ENCODE measurements at places on chromosomes 1 and 21.

DNA sequence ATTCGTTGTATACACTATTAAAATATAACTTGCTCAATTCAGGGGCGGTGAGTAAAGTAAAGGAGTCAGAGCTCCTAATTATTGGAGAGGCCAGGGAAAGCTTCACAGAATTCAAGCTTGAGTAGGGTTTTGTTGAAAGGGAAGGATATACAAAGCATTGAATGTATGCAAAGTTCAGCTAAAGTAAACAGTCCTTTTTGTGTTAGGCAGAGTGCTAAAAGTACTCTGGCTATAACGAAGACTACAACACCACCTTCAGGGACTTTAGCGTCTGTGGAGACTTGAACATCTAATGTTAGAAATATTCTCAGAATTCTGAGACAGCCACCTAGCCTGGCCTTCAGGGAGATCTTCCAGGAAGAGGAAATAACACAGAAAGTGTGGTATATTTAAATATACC lies 1.1 kb downstream of the FALEC start:
- DNase-seq = no peak

- no peak for DNase-seq
Observed at GRCh38 chr1:168468042-168468809, 75.6 kb downstream of the XCL2 start.

DNA sequence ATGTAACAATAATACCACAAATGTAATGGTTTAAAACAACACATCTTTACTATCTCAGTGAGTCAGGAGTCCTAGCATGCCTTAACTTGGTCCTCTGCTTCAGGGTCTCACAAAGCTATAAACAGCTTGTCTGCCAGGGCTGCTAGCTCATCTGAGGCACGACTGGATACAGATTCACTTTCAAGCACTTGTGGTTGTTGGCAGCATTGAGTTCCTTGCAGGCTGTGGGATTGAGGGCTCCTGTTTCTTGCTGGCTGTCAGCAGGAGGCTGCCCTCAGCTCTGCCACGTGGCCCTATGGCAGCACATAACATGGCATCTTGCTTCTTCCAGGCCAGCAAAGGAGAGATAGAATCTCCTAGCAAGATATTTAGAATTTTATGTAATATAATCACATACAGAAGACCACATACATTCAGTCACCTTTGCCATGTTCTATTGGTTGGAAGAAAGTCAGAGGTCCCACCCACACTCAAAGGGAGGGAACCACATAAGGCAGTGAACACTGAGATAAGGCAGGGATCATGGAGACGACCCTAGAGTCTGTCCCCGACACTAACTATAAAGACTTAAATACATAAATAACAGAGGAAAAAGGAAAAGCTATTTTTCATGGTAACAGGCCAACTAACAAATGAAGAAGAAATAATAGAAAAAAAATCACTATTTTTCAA lies 18.9 kb upstream of the IPP start:
- no peak for DNase-seq

GRCh38 chr1:162349635-162350330 lies 26.9 kb downstream of the SPATA46 start:
- DNase-seq = no peak

DNA sequence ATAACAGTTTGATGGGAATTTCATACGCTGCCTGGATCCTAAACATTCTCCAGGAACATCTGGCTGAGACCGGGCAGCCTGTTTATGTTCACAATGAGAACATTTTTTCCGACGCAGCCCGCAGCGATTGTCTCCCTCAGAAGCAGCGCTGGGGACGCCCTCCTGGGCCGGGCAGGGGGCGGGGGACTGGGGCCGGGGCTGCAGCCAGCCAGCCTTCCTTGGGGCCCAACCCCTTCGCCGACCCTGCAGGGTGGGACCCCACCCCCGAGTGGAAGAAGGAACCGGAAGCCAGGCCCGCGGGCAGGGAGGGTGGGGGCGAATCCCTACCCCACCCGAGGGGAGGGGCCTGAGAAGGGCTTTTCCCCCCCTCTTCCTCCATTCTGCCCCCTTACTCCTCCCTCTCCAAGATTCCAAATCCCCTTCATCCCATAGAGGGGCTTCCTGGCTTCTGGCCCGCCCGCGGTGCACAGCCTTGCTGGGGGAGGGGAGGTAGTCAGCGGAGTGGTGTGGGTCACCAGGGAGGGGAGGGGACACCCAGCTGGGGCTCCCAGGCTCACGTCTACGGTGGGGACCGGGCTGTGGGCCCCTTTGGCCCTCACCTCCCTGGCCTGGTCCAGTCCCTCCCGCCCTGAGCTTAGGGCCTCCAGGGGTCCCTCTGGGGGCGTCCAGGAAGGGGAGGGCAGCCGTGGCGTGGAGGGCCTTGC lies 60.6 kb downstream of the WNT9A start:
- DNase-seq = peak; percentile 14

Measured in activated CD4-positive, alpha-beta T cell treated with anti-CD3 and anti-CD28 coated beads for 1 hour (primary cell).